ENCODE measurements at places on chromosomes 5 and 9. TPM values are rescaled to one million over a fixed set of nuclear protein-coding genes. Genes with fewer than 3 reads are reported as not detected.

GRCh38 chr5:134177369-134178095, 782 bp upstream of the SKP1 start:
- no peaks in the 10 kb centered on the region for H3K36me3 ChIP-seq
- peak overlapping the region; percentile 61 for H3K4me3 ChIP-seq
- H3K27ac ChIP-seq = peak overlapping the region; percentile 96

DNA sequence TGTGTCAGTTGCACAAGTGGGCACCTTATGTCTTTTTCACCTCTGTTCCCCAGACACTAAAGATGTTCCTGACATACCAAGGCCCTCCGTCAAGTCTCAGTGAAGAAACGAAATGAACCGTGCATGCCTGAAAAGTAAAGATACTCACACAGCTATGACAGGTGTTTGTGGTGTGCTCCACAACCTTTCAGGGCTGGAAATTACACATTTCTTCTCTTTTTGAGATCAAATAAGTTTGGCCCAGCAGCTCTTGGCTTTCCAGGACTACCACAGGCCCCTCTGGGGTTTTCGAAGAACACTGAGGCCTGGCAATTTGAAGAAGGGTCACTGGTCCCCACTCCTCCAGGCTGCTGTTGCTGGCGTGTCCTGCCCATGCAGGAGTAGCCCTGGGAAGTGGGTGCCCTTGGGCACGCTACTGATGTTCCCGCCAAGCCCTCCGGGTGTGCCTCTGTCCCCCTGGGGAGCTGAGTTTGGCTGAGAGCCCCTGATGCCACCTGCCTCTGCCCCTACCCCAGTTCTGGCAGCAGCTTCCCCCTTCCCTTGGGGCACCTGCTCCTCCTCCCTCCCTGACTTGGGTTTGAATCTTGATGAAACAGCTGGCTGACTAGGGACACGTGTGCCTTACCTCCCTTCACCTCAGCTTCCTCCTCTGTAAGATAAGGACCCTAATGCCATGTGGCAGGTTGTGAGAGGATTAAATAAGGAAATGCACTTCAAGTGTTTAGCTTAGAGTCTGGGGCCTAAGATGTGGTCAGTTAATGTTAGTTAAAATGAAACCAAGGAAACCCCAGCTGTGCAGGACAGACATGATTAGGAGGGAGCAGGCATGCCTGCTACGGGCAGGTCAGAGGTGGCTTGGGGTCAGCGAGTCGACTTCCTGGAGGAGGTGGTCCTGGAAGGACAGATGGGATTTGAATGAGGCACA, 49.1 kb upstream of the GADD45G start:
- no peak overlapping the region for H3K27ac ChIP-seq
- DNase-seq = no peak
- H3K4me1 ChIP-seq = peaks cover 15% of the 10 kb centered on the region
- H3K4me3 ChIP-seq = no peak overlapping the region
- no peaks in the 10 kb centered on the region for H3K36me3 ChIP-seq

DNA sequence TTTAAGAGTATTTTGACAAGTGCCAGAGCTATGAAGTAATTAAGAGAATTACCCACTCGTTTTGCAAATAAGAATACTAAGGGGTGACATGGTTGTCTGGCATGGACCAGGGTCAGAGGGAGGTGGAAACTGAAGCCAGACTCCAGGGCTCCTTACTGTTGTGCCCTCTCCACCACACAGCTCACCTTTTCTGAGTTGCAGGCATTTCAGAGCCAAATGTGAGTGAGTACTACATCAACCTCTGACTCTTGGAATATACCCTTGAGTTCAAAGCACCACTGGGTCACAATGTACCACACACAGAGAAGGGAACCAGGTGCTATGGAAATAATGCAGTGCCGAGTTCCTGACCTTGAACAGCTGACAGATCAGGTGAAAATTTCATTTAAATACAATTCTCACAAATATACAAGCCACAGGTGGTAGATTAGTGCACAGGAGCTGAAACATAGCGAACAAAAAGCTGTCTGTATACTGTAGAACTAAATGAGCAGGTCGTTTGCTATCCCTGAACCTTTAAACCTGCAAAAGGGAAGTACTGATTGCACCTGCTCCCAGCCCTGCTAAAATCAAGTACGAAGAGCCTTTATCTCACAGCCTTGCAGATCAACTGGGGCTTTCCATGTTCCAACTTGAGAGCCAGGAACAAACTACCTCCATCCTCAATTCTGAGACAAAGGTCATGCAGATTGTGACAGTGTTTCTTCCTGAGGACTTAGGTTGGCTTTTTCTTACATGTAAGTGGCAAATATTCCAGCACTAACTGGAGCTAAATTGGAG, 57.0 kb downstream of the GOLM1 start:
- H3K4me1 ChIP-seq = no peaks in the 10 kb centered on the region
- no peak for DNase-seq
- no peak overlapping the region for H3K4me3 ChIP-seq

GRCh38 chr5:20619591-20619990, 631.6 kb upstream of the CDH18 start:
- H3K36me3 ChIP-seq = no peaks in the 10 kb centered on the region
- H3K4me3 ChIP-seq = no peak overlapping the region

FAM81B gene
- total RNA-seq = not detected

RALGPS1 gene
- 13.9 TPM for total RNA-seq

AGXT2 gene
- total RNA-seq = not detected
